ENCODE measurements at places on chromosomes 1 and 21. TPM values are rescaled to one million over a fixed set of nuclear protein-coding genes. Genes with fewer than 3 reads are reported as not detected.

GPR37L1 gene
- total RNA-seq, result 0.88 TPM

AIRE gene
- 0.27 TPM for total RNA-seq

TBX19 gene
- total RNA-seq, result 1.8 TPM

TMPRSS3 gene
- total RNA-seq, result 4.4 TPM

TMEM59 gene
- total RNA-seq, result 174 TPM

ARHGAP29 gene
- 71.7 TPM for total RNA-seq

NASP gene
- 130 TPM for total RNA-seq

FCGR3B gene
- total RNA-seq, result 0.99 TPM

GPR61 gene
- total RNA-seq, result 4.8 TPM

LCE1A gene
- total RNA-seq, result not detected

GNAT2 gene
- total RNA-seq, result 21.8 TPM

MPZ gene
- total RNA-seq, result 19.4 TPM

CDKN2C gene
- 19.9 TPM for total RNA-seq

CRYBG2 gene
- total RNA-seq, result 1.9 TPM

GSTM1 gene
- not detected for total RNA-seq

ERICH3 gene
- 3.4 TPM for total RNA-seq

PYHIN1 gene
- total RNA-seq, result not detected

AXDND1 gene
- total RNA-seq, result 1.8 TPM

KANK4 gene
- 18.5 TPM for total RNA-seq

HMGN1 gene
- 273 TPM for total RNA-seq

LENEP gene
- 6.0 TPM for total RNA-seq

FLG2 gene
- 0.88 TPM for total RNA-seq

SNIP1 gene
- total RNA-seq, result 22.0 TPM

MATN1 gene
- total RNA-seq, result 0.33 TPM

LCE1E gene
- not detected for total RNA-seq

TNFSF4 gene
- total RNA-seq, result 3.1 TPM

ELAPOR1 gene
- 7.4 TPM for total RNA-seq

DMBX1 gene
- total RNA-seq, result 0.55 TPM

SLAMF7 gene
- total RNA-seq, result 0.22 TPM

SFT2D2 gene
- total RNA-seq, result 42.2 TPM

AMIGO1 gene
- total RNA-seq, result 13.3 TPM

IQCC gene
- total RNA-seq, result 5.9 TPM

CHAF1B gene
- 2.9 TPM for total RNA-seq

SPRR1B gene
- not detected for total RNA-seq

OR2L3 gene
- 0.33 TPM for total RNA-seq

BSDC1 gene
- 100 TPM for total RNA-seq

OR2T29 gene
- not detected for total RNA-seq

RCSD1 gene
- total RNA-seq, result 10.9 TPM

PRAMEF9 gene
- not detected for total RNA-seq

CFHR3 gene
- 0.22 TPM for total RNA-seq

CYP4B1 gene
- total RNA-seq, result 2.5 TPM

CFAP45 gene
- total RNA-seq, result not detected

AADACL4 gene
- total RNA-seq, result not detected

SLC44A5 gene
- 19.1 TPM for total RNA-seq

PKP1 gene
- 34.3 TPM for total RNA-seq
